Mesenteric fat pad (tissue), 1 donor: ENCODE measurements at places on chromosomes 5 and 9. TPM values are rescaled to one million over a fixed set of nuclear protein-coding genes. Genes with fewer than 3 reads are reported as not detected.

The PLEKHG4B gene
- not detected for total RNA-seq

The LIFR gene
- total RNA-seq, result 97.9 TPM

- DNase-seq, result no peak
These were observed 329.1 kb upstream of the SLC24A2 start for GRCh38 chr9:20117986-20118385.

DNA sequence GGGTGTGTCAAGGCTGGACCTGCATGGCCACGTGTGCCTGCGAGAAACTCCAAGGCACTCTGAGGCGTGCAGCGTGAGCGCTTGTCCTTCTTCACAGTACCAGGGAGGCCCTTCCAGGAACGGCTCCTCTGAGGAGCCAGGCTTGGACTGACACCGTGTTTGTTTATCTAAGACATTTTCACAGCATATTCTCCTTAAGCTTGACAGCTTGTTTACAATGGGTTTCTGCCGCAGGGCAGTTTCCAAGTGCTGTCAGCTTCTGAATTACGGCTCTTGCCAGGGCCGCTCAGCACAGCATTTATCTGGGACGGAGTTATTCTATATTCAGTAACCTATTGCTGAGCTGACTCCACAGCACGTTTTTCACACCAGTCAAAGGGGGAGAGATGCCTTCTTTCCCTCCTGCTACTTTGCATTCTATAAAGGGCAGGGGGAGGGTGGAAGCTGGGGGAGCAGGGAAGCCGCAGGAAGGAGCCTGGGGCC, 98.4 kb downstream of the LMNB1 start:
- DNase-seq, result no peak

The FOXD4L6 gene
- not detected for total RNA-seq

DNA sequence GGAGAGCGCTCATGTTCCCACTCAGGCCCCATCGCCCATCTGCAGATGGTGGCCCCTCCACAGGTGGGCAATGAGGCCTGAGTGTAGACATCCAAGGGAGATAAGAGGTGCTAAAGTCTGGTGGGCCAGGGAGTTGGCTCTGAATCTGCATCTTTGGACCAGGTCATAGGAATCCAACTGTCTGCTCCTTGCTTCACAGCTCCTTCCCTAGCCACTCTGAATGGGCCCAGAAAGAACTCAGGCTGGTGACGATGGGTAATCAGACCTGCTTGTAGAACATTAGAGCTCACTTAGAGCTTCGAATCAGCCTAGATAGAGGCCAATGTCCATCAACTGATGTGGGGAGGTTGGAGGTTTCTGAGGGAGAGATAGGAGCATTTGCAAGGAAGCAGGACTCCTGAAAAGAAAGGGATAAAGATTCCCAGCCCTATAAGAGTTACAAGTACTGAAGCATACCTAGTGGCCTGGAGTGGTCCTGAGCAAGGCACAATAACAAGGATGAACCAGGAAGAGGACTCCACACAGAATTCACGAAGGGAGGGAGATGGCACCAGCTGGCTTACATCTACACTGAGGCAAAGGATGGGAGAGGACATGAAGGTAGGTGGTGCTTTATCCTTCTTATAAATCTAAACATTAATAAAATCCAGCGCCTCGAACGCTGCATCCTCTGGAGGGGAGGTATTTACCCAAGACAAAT, 132.8 kb upstream of the ALDH1B1 start:
- no peak for DNase-seq

GRCh38 chr9:81259896-81260295, 429.5 kb downstream of the TLE1 start:
- no peak for DNase-seq

DNA sequence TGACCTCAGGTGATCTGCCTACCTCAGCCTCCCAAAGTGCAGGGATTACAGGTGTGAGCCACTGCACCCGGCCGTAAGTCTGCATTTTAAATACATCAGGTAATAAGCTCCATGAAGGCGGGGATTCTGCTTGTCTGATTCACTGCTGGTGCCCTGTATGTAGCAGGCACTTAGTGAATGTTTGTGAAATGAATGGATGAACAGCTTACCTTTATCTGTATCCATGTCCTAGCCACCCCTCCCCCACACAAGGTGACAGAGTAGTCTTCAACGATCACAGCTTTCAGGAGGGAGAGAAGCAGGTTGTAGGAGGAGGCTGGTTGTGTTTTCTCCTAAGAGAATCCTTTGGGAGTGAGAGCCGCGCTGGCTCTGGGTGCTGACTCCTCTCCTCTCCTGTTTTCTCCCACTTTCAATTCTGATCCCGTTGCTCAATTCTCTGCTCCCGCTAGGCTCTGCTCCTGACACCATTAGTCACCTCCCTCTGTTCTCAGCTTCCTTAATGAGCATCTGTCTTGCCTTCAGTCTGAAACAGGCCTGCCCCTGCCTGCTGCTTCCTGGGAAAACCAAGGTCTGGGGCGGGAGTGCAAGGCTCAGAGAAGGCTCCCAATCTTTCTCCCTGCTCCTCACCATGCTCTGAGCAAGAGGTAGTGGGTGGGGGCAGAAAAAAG, 88.8 kb upstream of the CTNNA1 start:
- DNase-seq, result peak; percentile 79

DNA sequence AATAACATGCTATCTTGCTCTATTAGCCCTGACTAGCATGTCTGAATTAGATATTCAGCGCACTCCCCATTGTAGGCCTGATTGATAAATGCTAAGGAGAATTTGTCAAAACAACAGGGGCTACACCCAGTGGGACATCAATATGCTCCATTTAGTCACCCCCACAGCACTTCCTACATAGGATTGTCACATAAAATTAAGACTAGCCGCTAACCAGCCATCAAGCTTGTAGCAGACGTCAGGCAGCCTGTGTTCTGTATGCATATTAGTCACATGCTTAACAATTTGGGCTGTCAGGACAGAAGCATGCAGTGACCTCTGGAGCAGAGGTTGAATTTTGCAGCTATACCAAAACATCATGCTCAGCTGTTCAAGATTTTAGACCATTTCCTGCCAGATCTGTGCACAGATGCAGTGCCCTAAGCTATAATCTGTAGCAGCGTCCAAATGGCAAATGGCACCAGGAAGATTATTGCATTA, 197.4 kb upstream of the ISL1 start:
- no peak for DNase-seq

DNA sequence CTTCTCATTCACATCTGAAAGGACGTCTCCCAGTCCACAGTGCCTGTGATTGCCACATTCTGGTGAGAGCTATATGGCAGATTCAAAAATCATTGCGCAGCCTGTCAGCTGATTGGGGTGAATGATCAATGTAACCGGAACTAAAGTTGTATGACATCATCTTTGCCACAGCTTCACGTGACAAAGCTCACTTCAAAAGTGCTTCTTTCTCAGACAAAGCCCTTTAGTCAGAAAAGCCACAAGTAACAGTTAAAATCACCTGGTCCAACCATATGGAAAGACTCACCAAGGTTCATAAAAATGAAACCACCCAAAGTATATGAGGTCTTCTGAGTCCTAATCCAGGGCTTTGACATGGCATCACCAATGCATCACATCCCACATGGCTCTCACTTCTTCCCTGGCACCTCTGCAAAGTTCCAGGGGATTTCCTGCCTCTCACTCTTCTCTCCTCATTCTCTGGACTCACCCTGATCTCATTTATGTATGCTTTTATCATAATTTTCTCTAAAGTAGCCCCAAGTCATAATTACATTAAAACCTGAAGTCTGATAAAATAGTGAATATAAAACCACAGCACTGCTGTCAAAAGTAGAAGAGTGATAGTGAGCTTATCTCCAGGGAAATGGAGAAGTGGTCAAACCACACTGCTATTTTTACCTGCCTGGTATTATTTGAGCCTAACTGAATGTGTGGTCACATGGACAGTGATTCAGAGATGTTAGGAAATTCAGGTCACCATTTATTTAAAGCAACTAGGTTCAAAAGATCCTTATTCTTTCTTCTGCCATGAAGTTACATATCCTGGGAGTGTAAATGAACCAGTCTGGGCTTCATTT, 193.1 kb upstream of the PTGER4 start:
- DNase-seq, result no peak

GRCh38 chr5:31605920-31606319, 33.0 kb upstream of the PDZD2 start:
- no peak for DNase-seq

DNA sequence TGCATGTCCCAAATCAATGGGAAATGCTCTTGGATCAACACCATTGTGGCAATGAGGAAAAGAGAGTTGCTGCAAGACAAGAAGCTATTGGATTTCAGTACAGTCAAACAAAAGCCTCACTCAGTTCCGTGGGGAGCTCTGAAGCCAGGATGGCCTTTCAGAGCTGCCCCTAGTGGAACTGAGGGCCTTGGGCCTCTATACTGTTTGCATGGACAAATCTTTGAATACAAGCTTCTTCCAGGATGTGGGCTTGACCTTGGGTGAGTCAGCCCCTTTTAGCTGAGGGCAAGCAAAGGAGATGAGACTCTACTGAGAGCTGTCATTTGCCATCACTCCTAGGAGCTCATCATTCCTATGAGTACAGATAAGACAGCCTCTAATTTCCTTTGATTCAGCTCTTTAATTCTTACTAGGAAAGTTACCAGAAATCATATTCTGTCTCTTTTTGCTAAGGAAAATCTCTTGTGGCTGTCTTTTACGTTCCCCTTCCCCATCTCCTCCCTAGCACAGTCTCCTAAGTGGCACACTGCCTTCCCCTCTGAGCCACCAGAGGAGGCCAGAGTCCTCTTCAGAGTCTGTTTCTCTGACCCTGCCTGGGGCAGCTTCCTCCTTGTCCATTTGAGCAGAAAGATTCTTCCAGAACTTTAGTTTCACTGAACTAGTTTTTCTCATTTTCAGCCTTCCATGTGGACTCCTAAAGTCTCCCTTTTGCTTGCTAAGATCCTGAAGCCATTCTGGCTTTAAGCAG, 168.8 kb upstream of the POC5 start:
- DNase-seq, result no peak

The BTF3 gene
- total RNA-seq, result 445 TPM

The PCDHB10 gene
- 1.4 TPM for total RNA-seq

GRCh38 chr5:139402561-139403158, 1.2 kb downstream of the SPATA24 start:
- DNase-seq, result no peak

The SVEP1 gene
- 359 TPM for total RNA-seq

DNA sequence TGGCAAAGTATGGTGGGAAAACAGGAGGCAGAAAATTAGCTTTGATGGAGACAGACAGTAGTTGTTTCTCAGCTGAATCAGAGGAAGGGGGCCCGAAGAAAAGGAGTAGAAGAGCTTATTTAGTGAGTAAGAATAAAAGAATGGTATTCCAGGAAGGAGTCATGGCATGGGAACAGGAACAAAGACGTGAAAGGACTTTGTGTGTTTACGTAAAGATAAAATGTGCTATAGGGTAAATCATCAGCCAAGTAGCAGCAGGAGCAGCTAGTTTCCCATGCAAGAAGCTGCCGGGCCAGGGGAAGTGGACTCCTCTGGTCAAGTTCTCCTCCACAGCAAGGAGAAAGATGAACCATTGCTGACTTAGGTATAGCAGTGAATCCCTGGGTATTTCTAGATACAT, 454.5 kb downstream of the HINT1 start:
- no peak for DNase-seq

- DNase-seq, result no peak
These were observed 4.8 kb upstream of the TMEM171 start for GRCh38 chr5:73115399-73116051.

GRCh38 chr5:124952566-124952965, 206.1 kb upstream of the ZNF608 start:
- no peak for DNase-seq

- DNase-seq, result no peak
These were observed 173.3 kb upstream of the SEMA6A start for GRCh38 chr5:116747881-116748280.

DNA sequence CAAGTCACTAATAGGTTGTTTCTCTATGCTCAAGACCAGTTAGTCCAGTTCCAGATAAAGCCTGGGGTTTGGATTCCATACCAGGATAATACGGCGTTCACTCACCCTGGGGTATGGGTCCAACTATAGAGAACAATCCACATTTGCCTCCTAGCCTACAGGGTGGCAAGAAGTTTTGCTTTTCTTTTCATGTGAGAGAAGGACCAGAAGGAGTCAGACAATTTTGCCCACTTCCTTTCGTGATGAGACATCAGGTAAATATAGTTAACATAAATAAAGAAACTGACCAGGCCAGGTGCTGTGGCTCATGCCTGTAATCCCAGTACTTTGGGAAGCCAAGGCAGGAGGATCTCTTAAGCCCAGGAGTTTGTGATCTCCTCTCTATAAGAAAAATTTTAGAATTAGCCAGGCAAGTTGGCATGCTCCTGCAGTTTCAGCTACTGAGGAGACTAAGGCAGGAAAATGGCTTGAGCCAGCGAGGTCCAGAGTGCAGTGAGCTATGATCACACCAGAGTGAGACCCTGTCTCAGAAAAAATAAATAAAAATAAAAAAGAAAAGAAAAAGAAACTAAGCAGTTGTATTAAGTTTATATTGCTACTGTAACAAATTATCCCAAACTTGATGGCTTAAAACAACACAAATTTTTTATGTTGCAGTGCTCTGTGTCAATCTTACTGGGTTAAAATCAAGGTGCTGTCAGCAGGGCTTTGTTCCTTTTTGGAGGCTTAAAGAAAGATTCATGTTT, 7.5 kb upstream of the REEP5 start:
- no peak for DNase-seq

DNA sequence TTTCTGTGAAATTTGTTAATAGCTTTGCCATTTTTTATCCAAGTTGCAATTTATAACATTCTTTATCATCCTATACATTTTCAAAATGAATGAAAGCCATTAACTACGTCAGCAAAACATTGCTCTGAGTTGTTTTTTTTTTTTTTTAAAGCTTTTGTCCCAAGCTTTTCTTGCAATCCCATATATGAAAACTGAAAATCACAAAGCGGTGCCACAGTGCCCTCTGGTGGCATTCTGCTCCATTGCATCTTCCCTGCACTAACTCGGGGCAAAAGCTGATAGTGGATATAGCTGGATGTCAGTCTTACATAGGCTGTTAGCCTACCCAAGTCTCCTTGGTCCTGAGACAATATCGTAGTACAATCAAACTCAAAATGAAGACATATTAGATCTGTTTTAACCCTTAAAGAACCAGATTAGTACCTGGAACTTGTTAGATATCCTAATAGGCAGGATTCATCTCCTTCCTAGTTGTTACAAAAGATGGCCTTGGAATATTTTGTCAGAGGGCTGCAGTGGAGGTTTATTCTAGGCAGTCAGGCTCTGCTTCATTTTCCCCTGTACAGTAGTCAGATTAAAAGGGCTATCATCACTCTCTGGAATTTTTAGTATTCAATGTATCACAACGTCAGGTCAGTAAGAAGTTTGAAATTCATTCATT, 669.9 kb downstream of the PTPRD start:
- DNase-seq, result no peak

The LRRC70 gene
- 9.4 TPM for total RNA-seq

DNA sequence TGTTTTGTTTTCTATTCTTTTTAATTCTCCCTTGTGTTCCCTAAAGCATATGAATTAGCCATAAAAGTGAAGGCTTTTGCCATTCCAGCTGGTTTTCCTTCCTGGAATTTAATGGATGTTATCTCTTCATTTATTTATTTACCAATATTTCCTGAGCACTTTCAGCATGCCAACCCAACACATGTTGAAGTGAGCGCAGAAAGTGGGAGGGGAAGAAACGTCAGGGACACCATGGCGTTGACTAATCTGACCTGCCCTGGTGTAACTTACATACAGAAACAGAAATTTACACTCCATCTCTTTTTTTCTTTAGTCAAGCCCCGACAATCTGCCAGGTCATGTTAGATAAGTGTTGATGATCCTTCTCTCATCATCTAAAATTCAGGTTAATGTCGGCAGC, 247.5 kb downstream of the PCSK5 start:
- no peak for DNase-seq

The CDH9 gene
- total RNA-seq, result not detected

- DNase-seq, result peak; percentile 76
These were observed 3.2 kb upstream of the TERT start for GRCh38 chr5:1298067-1298551.
